ENCODE measurements at places on chromosomes 6 and 20. TPM values are rescaled to one million over a fixed set of nuclear protein-coding genes. Genes with fewer than 3 reads are reported as not detected.

Gene PPP1R18
- total RNA-seq = 305 TPM

Gene ZBTB12
- 2.2 TPM for total RNA-seq

Gene VSX1
- total RNA-seq = not detected

Gene ADGRF4
- not detected for total RNA-seq

Gene PLCB1
- total RNA-seq = 0.73 TPM

Gene PDE7B
- total RNA-seq = 7.1 TPM

Gene PGC
- total RNA-seq = not detected

Gene ETV7
- 10.0 TPM for total RNA-seq

Measured in T-helper 1 cell treated with Interleukin-12 subunit alpha and Interleukin-12 subunit beta and Interleukin-4 antibody, amounts not matched to agents 30 ng/mL and 1 ng/mL, for 36 hours (primary cell).